Activated CD8-positive, alpha-beta memory T cell treated with anti-CD3 and anti-CD28 coated beads for 1 hour (primary cell): ENCODE measurements at places on chromosomes 6 and 20.

DNA sequence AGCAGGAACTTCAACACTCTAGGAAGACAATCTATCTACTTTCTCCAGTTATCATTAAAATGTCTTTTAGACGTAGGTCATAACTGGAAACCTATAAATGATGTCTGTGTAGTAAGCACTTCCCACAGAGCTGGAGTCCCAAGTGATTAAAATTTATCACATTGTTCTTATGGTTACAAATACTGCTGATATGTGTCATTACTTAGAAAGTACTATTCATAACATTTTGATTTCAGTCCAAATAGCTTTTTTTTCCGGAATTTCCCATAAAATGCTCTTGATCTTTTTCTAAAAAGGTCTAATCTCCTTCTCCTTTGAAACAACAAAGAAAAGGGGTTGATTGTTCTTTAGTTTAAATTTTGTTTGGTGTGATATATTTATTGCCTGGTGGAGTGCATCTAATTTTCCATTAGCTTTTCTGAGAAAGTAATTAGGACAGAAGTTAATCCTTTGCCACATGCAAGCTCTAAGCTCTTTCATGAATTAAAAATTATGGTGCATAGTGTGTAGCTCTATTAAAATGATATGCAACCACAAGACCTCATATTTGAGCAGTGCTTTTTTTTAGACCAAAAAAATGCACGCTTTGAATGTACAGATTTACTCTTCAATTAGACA, 132.7 kb upstream of the TCF21 start:
- no peak for DNase-seq

DNA sequence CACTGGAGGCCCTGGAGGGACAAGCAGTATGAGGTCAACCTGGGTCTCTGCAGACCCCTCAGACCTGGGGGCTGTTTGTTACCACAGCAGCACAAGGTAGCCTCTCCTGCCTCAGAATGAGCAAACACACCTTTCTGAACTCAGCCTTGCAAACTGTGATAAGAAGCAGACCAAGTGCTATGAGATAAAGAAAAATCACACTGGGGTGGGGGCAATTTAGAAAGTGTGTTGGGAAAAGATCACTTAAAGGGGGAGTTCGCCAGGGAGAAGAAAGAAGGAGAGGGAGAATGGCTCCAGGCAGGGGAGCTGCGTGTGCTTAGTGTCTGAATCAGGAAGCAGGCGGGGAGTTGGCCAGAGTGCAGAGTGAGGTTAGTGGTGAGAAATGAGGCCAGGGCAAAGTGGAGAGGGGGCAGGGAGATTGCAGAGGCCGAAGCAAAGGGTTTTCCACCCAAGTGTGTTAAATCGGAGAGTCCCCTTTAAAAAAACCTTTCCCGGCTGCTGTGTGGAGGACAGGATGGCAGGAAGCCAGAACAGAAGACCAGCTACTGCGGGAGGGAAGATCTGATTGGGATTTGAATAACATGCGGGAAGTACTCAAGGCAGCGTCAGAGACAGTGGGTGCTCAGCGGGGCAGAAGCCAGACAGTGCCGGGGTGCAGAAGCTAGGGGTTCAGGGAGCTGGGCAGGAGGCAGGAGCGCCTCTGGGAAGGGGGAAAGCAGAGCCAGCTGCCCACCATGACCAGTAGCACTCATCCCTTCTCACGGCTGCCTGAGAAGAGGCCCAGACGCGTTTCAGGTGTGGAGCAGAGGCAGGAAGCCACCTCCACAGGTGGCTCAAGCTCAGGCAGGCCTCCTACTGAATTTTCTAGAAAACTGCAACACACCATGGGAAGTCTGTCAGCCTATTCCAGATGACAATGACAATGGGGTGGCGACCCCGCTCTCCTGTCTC, 9.0 kb downstream of the ADA start:
- peak; percentile 12 for DNase-seq

- DNase-seq = no peak
These were observed 73.5 kb downstream of the NFATC2 start for GRCh38 chr20:51469046-51469445.

DNA sequence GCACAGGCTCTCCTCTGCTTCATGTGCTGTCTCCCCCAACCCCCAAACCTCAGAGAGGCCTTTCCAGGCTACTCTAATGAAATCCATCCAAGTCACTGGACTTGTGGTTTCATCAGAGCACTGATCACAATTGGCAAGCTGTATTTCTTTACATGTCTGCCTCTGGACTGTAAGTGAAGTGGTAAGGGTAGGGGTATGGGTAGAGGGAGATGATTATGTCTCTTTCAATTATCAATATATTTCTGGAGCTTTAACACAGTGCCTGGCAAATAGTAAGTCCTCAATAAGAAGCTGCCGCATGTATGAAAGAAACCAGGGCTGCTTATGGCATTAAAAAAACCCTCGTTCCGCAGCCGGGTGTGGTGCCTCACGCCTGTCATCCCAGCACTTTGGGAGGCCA, 5.4 kb downstream of the TRERF1 start:
- no peak for DNase-seq

DNA sequence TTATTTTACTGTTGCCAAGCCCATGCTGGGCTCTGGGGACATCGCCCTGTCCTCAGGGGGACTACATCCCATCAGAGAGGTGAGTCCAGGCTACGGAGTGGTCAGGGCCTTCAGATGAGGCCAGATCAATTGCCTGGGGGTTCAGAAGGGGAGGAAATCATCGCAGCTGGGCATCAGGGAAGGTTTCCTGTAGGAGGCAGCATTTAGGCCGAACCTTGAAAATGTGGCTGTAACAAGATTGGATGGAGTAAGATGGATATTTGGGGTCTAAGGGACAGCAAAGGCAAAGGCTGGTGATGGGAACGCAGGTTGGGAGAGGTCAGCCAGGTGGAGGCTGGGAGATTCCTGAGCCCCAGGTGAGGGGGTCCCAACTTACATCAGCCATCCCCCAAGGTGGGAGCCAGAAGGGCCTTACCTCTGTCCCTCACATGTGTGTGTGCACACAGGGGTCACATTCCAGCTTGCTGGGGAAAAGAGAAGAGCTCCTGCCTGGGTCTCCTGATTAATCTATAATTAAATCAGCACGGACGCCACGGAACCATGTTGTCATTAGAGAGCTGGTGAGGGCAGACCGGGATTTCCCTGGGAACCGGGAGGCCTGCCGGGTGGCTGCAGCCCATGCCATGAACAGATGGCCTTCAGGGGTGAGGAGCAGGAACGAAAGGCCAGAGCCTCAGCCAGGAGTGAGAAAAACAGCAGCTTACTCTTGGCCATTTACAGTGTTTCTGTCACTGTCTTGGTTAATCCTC, 30.5 kb upstream of the DLGAP4 start:
- no peak for DNase-seq

DNA sequence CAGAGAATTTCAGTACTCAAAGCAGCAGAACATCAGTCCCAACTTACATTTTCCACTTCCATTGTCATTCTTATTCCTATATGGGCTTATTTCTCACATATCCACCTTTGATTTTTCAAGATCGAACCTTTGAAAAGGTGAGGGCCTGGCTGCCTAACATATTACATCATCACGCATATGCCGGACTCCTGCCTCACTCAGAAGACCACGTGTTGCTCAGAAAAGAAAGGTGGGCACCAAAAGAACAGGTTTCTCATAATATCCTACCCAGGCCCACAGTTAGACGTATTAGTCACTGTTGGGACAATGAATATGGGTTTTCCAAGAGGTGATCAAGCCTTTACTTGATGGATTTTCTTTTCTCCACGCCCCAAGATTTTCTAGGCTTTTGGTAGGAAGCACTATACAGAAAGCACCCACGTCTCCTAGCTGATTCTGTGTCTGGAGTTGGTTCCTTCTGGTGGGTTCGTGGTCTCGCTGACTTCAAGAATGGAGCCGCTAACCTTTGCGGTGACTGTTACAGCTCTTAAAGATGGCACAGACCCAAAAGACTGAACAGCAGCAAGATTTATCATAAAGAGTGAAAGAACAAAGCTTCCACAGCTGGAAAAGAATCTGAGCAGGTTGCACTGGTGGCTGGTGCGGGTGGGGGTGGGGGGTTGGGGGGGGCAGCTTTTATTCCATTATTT, 168.9 kb downstream of the ATXN1 start:
- DNase-seq = no peak

DNA sequence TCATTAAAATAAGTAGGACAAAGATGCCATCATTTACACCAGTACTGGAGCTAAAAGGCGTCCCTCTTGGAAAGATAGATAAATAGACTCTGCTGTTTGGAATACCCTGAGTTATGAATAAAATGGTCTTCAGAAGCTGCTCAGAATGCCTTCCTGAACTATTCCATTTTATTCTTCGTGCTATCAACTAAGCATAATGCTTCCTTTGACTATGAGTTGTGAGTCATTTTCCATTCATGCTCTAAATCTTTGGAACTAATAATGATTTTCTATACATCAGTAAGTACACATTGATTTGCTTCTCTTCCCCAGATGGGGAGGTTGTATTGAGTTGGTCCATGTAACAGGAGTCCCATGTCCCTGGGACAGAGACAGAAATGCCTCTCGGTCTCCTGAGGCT, 98.3 kb upstream of the PDE7B start:
- no peak for DNase-seq

- DNase-seq = no peak
These were observed 426.5 kb upstream of the RNF217 start for GRCh38 chr6:124535746-124536145.

DNA sequence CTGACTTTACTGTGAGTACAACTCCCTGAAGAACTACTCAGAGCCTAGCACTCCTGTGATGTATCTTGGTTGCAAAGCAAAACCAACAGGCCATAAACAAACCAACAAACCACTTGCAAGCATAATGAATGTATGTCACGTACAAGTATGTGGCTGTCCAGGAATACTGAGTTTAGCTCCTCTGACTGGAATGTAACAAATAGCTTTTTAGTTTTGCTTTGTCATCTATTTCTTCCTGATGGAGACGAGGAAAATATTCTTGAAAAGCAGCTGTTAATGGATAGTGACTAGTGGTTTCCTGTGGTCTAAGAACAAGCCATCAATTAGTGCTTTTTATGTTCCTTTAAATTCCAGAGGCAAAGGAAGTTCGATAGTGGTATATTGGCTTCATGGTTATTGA, 101.9 kb upstream of the LY86 start:
- DNase-seq = no peak

DNA sequence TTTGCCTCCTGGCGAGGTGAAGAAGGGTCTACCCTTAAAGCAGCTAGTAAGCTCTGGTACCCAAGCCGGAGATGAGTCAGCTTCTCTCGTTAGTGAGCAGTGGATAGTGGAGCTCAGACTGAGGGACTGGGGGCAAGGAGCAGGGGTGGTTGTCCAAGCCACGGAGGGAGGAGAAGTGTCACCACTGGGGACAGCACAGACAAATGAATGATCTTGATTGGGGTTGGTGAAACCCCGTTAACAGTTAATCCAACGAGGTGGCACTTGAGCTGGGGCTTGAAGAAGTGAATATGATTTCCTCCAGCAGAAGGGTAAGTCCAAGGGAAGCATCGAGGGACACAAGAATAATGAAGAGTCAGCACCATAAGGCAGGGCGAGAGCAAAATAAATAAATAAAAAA, 43.0 kb downstream of the JARID2 start:
- no peak for DNase-seq

DNA sequence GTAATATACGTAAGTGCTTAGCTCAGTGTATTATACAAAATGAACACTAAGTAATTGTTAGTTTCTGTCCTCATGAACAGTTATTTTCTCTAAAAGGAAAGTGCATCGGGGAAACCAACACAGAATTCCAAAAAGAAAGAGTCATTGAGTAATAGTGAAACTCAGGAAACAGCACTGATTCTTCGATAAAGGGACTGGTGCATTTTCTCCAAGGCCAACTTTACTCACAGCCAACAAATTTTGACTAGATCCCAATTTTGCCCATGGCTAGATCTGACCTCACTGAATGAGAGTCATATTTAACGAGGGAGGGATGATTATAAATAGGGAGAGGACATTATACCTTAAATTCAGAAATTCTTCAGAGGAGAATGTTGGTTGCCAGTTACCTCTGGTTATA, 390.9 kb upstream of the NRSN1 start:
- no peak for DNase-seq
